ENCODE measurements at places on chromosomes 1 and 21.
A peak's percentile ranks its signal among the peaks of the same experiment; 100 is the strongest.

DNA sequence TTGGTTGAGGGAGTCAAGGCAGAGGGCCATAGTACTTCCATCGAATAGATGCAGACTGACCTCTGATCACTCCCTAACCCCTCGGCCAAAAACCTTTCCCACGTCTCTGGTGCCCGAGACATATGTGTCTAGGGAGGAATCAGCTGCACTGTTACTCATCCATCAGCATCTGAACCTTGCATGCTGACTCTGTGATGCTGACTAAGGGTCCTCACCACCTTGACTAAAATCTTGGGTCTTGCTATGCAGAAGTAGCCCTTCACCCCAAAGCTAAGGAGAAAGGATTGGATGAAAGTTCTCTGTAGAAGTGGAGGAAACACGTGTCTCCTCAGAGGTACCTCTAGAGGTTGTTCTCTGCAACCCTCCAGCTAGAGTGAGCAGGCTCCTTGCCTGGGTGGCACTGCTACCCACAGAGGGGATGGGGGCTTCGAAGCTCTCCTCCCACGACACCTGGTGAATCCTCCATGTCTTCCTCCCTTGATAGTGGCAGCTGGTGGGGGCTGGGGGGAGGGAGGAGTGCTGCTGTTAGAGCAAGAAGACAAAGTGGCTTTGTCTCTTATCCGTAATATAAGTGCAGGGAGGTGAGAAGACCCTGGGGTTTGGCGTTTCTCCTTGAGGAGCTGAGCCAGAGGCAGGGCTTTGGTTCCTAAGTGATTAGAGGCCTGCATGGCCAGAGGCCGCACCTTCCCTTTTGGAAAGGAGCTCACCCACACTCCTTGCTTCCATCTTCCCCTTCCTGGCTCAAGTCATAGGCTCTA lies 45.1 kb downstream of the ATP2B4 start:
- DNase-seq: no peak

DNA sequence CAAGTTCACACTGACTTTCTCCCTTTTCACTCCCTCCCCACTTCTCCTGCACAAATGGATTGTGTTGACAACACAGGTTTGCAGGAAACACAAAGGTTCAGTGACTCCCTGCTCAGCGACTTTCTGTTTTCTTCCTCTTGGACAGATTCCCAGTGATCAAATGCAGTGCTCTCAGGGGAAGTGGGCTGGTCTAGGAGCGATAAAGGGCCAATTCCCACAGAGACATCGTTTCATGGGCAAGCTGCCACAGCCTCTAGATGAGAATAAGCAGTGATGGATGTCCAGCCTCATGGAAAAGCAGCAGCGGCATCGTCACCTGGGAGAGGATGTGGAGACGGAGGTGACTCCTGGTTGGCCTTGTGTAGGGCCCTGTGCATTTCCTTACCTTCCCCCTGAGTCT lies 30.6 kb downstream of the FYB2 start:
- DNase-seq: peak; percentile 9

GRCh38 chr1:180267211-180267561 lies 37.1 kb downstream of the LHX4 start:
- DNase-seq: no peak

- no peak for DNase-seq
Observed at GRCh38 chr1:224744521-224744920, 128.4 kb downstream of the CNIH3 start.

- DNase-seq: no peak
Observed at GRCh38 chr1:12130466-12131130, 36.2 kb upstream of the TNFRSF1B start.

DNA sequence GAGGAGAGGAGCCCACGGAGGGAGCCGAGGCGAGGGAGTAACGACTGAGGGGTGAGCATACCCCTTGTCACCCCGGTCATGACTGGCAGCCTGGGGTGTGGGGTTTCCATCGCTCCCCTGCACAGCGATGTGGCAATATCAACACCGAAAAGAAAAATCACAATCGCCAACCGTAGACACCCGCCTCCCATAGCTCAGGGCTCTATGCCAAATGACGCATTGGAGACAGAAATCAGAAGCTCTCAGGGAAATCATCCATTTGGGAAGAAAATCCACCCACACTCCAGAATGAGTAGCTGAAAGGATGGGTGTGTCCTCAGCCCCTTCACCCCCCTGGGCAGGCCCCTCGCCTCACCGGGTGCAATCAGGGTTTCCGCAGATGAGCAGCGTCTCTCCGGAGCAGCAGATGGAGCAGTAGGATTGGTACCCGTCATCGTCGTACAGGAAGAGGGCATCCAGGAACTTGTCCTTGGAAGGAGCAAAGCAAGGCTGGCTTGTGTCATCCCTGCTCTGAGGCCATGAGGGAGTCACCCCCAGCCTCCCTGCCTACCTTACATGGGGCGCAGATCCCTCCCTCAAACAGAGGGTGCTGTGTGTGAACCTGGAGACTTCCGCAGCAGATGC lies 2.5 kb downstream of the DNMT3L start:
- DNase-seq: no peak

DNA sequence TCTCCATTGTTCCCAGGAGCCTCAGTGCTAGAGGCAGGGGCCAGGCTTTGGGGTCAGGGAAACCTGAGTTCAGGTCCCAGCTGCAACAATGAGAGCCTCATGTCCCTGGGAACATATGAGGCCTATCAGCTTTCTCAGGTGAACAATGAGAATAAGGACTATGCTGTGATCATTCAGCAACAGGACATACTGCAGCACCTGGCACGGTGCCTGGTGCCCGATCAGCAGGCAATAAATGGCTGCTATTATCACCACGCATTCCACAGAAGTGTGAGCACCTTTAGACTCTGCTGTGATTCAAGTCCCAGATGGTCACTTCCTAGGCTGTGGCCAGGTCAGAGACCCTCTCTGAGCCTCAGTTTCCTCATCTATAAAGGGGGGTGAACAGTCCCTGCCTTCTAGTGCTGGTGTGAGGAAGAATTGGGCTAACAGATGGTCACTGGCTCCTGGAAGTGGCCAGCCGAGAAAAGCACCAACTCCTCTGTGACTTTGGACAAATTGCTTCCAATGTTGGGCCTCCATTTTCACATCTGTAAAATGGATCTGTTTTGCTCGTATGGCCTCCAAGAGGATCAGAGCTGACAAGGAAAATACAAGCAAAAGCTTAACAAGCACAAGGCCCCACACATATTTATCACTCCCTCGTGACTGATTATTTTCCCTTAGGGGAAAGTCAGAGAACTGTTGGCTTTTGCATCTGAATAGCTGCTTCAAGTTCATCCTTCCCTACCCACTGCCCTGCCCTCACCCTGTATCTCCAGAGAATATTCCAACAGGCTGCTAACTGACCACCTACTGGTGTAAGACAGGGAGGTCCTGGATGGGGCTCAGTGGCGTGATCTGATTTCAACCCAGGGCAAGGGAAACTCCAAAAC lies 1.1 kb downstream of the SLC5A9 start:
- DNase-seq: no peak

DNA sequence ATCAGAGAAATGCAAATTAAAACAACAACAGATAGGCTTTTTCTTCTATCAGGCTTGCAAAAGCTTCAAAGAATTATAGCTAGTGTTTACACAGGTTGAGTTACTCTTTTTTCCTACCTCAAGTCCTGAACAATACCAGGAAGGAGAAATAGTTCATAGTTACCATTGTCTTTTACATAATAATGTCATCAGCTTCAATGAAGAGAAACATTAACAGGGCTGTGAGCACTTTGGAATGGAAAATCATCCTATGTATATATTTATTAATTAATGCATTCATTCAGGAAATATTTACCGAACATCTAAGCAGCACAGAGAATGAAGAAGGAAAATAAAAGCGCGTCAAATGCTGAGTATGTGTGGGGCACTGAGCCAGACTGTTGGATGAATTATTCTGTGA lies 197.3 kb downstream of the ZBTB18 start:
- no peak for DNase-seq

DNA sequence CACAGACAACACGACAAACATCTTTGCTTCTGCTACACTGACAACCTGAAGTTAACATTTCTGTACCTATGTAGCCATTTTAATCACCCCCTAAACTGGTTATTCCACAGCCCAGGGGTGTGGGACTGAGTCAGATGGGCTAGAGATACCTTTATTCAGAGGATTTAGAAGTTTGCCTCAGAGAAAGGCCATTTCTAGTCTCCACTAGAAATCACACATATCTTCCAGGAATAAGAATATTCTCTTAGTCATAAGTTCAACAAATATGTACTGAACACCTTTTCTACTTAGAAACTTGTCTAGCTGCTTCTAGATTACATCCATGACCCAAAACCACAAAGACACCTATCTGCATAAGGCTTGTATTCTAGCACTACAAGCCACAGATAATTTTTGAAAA lies 38.8 kb downstream of the ERG start:
- no peak for DNase-seq

- DNase-seq: no peak
Observed at GRCh38 chr1:153342178-153342577, 6.5 kb downstream of the PGLYRP4 start.

- DNase-seq: no peak
Observed at GRCh38 chr1:12527564-12527963, 90.4 kb downstream of the DHRS3 start.

GRCh38 chr1:86754265-86754974 lies 50.0 kb downstream of the SH3GLB1 start:
- no peak for DNase-seq

- no peak for DNase-seq
Observed at GRCh38 chr1:55913565-55913964, 665.8 kb downstream of the PLPP3 start.

DNA sequence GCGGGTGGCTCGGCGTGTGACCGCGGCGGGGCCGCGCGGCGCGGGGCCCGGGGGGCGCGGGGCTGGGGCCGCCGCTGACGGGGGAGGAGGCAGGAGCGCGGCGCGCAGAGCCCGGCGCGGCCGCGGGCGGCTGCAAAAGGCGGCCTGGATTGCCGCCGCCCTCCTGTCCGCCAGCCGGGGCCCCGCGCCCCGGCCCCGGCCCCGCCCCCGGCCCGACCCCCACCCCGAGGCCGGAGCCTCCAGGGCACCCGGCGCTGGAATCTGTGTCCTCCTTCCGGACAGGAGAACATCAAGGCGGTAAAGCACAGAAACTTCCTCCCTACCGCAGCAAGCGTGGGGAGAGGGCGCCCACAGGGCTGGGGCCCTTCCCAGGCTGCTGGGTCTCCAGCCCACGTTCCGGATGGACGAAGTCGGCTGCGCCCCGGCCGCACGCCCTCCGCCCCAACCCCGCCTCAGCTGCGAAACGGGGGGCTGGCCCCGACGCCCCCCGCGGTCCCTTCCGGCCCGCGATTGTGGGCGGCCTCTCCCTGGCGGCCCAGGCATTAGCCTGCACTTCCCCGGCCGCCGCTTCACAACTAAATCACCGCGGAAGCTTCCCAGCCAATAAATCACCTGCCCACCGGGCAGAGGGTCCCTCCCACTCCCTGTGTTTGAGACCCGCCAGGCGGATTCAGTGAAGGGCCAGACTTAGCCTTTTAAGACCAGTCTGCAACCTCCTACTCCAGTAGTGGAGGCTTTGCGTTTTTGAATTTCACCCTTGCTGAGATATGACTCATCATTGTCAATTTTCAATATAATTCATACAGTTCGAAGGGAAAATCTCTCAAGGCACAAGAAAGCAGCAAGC lies 106.0 kb downstream of the SLC45A1 start:
- peak; percentile 76 for DNase-seq

DNA sequence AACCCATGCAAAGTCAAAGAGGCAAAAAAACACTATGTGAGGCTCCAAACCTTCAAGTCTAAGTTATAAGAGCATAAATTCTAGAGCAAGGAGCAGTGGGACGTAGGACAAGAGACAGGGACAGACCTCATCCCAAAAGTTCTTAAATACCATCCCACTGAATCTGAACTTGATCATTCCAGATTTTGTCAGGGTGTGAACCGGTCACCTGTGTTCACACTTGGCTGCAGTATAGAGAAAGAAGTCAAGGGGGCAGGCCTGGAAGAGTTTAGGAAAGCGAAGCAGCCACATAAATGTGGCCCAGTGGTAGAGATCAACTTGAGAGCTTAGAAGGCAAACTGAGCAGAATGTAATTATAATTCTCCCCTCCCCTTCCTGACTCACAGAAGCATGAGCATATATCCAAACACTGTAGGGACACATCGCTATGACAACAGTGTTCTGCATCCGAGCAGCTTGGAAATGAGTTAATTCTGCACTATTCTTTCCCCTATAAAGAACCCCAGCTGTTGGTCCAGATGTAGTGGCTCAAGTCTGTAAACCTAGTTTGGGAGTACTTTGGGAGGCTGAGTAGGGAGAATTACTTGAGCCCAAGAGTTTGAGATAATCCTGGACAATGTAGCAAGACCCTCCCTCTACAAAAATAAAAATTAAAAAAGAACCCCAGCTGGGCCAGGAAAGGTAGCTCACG lies 2.7 kb downstream of the AKR7A2 start:
- DNase-seq: peak; percentile 81

- DNase-seq: peak; percentile 1
Observed at GRCh38 chr1:111553196-111553595, 49.8 kb upstream of the ADORA3 start.

DNA sequence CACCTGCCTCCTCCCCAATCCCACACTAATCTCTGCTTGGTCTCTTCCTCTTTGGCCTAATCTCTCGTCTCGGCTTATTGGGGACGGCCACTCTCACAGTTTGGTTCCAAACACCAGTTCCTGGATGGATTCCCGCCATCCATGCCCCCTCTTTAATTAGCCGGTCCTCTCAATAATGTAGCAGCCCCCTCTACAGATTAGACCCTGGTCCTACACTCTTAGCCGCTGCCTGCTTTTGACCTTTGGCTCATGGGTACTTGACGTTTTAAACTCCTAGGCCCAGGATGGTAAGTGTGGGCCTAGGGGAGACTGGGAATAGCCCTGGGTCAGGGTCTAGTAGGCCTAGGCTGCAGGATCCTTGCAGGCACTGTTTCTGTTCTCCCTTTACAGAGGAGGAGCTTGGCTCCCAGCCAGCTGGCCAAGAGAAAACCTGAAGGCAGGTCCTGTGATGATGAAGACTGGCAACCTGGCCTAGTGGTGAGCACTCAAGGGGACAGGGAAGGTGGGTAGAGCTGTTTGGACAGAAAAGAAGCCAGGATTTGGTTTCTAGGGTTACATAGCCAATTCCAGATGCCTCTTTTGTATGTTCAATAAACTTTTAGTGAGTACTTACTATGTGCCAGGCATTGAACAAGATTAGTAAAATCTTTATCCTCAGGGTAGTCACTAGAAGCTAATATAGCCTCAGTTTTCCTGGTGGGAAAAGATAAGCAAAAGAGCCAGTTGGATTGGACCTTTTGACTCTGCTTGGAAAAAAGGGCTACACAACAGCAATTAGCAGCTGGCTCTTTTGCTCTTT lies 758 bp downstream of the RAD54L start:
- no peak for DNase-seq

- DNase-seq: no peak
Observed at GRCh38 chr1:168216171-168216570, 9.6 kb upstream of the SFT2D2 start.

DNA sequence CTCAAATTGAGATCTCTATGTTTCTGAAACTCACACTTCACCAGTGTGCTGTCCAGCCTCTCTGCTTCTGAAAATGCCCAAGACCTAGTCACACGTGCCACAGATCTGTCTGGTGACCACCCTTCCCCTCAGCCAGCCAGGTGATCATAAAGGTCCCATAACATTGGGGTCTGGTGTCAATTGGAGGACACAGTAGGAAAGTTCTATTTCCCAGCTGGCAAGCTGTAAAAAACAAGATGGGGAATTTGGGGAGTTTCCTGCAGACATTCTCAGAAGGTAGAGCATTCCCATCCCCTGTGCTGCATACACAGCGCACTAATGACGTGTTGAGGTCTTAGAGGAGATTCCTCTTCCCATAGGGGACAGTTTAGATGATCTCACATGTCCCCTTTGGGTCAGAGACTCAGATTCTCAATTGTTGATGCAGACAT lies 50.1 kb downstream of the RPS6KA1 start:
- DNase-seq: no peak

GRCh38 chr1:22836850-22837249 lies 126.2 kb downstream of the EPHB2 start:
- no peak for DNase-seq
